ENCODE measurements at places on chromosomes 2 and 18.

- DNase-seq: no peak
These were observed 107.3 kb downstream of the CABYR start for GRCh38 chr18:24246143-24246542.

- no peak for DNase-seq
These were observed 48.6 kb upstream of the NOSTRIN start for GRCh38 chr2:168753765-168754329.

DNA sequence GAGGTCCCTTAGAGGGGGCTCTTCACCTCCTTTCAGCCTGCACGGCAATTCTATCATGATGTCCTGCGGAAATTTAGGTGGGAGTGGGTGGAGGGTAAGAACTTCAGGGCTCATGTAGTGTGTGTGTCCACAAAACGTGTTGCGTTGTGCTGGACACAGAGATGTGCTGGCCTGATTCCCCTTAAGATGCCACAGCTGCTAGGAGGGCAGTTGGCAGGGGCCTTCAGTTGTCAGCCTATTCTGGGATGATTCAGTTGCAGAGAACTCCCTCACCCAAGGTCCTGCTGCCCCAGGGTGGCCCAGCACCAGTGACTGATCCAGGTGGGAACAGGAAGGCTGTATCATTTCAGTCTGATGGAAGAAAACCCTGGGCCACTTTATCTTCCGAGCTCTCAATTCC, 1.0 kb upstream of the HJURP start:
- DNase-seq: no peak

DNA sequence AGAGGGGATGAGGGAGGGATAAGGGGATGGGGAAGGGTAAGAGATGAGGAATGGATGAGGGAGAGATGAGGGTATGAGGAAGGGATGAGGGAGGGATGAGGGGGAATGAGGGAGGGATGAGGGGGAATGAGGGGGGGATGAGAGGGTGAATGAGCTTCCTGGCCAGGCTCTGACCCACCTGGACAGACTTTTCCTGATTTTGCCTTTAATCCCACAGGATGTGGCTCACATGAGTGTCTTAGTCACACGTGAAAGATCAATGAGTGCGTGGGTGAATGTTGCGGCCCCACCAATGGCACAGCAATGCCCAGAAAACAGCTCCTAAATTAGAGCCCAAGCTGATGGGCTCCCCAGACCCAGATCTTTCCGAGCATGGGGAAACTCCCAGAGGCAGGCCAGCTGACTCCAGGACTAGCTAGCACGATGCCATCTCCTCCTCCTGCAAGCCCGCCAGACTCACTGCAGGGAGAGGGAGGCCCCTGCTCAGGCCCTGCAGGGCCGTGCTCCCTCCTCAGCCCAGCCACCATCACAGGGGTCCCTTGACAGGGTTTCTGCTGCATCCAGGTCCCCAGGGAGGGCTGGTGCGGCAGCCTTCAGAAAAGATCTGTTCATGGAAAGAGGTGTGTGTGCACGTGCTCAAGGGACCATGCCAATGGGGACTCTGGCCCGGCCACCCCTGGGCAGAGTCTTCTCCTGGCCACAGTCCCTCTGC, 41.4 kb downstream of the AQP12A start:
- DNase-seq: no peak

DNA sequence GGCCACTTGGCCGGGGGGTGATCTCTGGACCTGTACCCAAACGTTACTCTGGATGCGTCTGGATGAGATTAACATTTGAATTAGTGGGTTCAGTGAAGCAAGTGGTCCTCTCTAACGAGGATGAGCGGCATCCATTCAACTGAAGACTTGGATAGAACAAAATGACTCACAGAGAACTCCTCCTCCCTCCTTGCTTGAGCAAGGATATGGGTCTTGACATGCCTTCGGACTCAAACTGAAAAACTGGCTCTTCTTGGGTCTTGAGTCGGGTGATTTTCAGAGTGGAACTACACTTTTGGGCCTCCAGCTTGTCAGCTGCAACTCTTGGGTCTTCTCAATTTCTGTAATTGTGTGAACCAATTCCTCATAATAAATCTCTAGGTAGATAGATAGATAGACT, 47.2 kb downstream of the NETO1 start:
- DNase-seq: no peak

DNA sequence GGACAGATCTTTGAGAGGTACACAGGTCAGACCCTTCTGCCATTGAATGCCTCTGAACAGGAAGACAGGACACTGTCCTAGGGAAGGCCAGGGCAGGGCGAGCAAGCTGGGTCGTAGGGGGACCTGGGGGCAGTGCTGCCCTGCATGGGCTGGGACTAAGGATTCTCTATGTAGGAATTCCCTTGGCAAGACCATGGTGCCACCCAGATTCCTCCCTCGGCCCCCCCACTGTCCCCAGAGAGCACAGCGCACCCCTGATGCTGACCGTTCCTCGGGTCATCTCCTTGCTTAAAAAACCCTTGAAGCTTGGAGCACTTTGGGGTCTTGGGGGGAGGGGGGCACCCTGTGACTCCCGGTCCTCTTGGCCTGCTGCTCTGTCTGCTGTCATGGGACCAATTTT, 195.1 kb downstream of the SEPTIN10 start:
- no peak for DNase-seq

- no peak for DNase-seq
These were observed 66.4 kb upstream of the NCK2 start for GRCh38 chr2:105678346-105678745.

GRCh38 chr2:216777637-216778273, 82.1 kb downstream of the TNP1 start:
- DNase-seq: no peak

DNA sequence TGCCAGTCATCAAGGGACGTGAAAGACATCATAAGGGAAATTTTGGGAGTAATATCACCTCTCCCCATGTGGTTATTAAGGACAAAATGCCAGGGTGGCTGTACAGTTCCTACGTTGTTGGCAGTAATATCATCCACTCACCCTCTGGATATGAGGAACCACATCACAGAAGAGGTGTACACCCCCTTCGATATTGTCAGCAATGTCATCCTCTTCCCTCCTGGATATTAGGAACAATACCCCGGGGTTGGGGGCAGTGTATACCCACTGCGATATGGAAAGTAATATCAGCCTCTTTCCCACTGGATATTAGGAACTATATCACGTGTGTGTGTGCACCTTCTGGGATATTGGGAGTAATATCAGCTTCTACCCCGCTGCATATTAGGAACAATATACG, 1933.3 kb downstream of the SUCLG1 start:
- no peak for DNase-seq

DNA sequence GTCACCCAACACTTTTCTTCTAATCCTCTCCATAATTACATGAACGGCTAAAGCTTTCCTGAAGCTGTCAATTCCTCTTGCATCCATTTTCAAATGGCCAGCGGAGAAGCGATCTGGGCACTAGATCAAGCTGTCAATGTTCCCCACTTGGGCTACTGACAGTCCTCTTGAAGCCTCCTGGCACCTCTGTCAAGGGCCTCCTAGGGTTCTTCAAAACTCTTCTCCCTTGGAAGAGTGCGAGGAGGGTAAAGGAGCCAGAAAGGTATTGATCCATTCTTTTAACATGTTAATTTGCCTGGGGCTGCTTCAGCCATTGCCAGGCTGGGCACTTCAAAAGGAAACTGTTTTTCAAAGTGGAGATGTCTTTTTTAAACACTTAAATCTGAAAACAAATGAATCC, 19.8 kb downstream of the EPHA4 start:
- DNase-seq: no peak

DNA sequence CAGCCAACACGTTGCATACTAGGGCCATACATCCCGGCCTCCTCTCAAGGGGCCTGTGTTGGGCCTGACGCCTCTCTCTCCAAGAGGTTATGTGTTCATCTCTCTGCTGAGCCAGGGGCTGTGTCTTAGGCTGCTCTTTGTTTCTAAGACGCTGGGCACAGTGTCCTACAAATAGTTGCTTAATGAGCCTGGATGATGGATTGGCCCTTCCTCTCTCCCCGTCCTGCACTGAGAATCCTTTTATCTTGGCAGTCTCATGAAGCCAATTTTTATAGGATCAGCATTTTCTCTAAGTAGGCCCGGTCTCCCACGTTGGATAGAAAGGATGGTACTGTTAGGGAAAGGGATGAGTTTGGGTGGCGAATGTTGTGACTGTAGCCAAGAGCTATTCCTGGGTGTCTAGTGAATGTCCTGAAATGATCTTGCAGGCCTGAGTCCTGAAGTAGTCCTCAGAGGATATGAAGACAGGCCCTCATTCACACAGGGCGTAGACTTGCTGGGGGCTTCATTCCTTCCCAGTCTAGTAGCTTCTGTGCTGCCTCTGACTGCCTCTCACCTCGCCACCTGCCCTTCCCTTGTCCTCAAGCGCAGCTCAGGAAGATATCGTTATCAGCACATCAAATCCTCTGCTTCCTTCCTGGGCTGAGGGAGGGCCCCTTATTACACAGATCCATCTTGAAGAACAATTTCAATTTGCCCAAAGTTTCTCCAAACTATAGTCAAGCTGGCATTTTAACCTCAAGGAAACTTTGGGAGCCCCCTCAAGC, 8.8 kb downstream of the LBH start:
- DNase-seq: no peak

DNA sequence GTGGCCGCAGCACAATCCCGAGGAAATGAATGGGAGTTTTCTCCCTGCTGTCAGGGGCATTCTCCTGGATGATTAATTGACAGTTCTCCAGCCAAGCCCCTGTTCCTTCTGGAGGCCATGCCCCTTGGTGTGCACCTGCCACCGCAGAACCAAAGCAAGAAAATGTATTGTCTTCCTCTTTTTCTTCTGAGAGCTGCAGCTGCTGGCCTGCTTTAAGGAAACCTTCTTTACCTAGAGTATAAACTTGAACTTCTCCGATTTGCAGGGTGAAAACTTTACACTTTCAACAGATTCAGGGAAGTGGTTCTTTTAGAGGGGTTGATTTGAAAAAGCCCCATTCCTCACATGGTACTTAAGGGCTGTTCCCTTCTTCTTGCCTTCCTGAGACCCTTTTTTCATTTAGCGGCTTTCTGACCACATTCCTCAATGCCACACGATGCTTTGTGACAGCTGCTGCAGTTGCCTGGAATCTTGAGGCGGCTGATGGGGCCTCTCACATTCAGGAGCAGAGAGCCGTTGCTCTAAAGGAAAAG, 402.8 kb downstream of the TXNL1 start:
- DNase-seq: no peak

DNA sequence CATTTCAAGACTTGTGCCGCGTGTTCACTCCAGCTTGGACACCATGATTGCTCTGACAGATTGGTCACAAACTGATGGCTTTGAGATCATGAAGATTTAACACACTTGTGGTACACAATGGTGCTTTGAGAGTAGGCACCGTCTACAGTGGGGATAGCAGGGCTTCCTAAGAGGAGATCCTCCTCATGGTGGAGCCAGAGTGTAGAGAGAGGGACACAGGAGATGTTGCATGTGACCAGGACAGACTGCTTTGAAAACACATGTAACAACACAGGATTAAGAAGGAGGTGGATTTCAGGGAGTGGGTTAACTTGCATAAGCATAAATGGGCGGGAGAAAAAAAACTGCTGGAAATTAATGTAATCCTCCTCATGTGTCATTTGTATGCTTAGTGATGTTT, 95.7 kb upstream of the LINC00305 start:
- DNase-seq: no peak

DNA sequence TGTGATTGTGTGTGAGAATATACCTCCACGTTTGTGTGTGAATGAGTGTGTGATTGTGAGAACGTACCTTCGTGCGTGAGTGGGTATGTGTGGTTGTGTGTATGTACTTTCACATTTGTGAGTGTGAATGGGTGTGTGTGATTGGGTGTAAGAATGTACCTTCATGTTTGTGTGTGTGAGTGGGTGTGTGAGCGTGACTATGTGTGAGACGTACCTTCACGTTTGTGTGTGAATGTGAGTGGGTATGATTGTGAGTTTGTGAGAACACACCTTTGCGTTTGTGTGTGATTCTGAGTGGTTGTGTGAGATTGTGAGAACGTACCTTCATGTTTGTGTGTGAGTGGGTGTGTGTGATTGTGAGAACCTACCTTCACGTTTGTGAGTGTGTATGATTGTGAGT, 5.8 kb upstream of the ADCY3 start:
- DNase-seq: no peak

DNA sequence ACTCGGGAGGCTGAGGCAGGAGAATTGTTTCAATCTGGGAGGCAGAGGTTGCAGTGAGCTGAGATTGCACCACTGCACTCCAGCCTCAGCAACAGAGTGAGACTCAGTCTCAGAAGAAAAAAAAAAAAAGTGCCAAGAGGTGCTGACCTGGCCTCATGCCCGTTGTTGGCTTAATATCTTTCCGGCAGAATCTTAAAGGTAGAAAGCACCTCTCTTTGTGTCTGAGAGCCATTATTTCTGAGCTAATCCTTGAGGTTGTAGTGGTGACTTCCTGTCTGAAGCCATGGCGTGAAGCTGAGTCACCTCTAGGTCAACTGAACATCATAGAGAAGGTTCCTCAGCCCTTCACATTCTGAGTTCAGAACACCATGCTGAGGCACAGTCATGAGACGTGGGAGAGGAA, 60.4 kb downstream of the WDSUB1 start:
- no peak for DNase-seq

DNA sequence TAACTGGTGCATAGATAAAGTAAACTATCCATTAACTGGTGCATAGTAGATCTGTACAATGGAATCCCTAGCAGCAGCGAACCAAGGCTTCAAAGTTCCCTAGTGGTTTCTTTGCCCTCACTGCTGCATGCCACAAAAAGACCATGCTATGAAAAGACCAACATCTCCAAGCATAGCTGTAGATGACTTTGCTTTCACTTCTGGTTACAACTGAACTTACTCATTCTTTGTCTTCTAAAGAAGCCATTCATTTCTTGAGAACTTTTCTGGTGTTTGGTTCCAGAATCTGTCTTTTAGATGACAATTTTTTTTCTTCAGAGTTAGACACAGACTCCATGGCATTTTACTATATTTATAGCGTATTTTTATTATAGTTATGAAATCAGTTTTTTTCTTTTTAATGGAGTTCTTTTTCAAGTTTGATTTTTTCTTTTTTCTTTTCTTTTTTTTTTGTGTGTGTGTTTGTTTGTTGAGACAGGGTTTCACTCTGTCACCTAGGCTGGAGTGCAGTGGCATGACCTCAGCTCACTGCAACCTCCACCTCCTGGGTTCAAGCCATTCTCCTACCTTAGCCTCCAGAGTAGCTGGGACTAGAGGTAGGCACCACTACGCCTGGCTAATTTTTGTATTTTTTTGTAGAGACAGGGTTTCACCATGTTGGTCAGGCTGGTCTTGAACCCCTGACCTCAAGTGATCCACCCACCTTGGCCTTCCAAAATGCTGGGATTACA, 63.6 kb downstream of the SLC35F5 start:
- DNase-seq: no peak

- DNase-seq: no peak
These were observed 714 bp downstream of the ASXL3 start for GRCh38 chr18:33578518-33579348.

DNA sequence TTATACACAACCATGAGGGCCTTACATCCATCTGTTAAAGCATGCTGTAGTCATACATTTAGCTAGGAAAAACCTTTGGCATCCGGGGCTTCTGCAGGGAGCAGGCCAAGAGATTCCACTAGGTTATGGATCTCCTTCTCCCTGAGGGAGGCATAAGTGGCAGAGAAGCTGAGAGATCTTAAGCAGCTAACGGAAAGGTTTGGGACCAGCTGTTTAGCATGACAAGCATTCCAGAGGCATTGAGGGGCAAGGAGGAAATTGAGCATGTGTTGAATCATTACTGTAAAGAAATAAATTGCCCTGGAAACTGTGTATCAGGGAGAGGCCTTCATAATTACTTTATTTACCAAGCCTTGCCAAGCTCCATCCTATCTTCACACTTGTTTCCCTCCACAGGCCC, 643.1 kb downstream of the CNTNAP5 start:
- DNase-seq: no peak

All from T-helper 9 cell (primary cell).